Lower leg skin (tissue), 4 donors: ENCODE measurements at places on chromosomes 2 and 18. TPM values are rescaled to one million over a fixed set of nuclear protein-coding genes. Genes with fewer than 3 reads are reported as not detected.

DNA sequence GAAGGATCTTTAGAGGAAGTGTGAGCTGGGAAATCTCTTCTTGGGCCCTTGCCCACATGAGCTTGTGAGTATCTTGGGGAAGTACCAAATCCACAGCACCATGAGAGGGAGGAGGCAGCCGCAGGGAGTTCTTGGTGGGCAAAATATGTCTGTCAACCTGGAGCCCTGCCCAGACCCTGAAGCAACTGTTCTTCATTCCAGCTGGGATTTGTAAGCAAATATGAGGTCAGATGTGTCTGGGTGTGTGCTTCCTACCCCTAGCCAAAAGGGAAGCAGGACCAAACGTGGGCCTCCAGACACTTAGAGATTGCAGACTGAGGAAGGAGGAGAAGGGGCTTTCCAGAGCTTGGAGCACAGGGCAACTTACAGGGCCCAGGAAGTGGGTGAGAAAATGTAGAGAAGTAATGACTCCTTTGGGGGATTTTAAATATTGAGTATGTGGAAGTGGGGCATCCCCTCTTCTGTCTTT is 41.9 kb downstream of the TMEM247 start:
- DNase-seq, result peak; percentile 96

Gene MDH1B
- total RNA-seq, result 0.34 TPM

DNA sequence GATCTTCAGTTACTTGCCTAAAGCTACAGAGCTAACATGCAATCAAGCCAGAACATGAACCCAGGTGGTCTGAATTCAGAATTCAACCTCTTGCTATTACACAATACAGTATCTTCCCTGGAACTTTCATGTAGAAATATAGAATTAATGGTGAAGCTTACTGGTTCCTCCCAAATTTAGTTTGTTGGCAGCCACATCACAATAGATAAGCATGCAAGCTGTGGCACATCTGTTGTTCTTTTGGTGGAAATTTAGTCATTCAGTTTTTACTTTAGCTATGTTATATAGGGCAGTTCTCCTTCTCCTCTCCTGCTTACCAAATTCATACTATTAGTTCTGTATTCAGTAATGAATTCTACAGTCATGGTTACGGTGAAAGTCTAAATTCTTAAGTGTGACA is 101.0 kb upstream of the RNF152 start:
- no peak for DNase-seq

GRCh38 chr2:179770029-179770428 is 91.4 kb downstream of the ZNF385B start:
- DNase-seq, result no peak

Gene CPSF3
- 29.3 TPM for total RNA-seq

GRCh38 chr2:84694088-84694622 is 177.9 kb downstream of the DNAH6 start:
- DNase-seq, result no peak

Gene AGXT
- not detected for total RNA-seq

Gene ORC2
- 10.1 TPM for total RNA-seq
